Ureter (tissue), 1 donor: ENCODE measurements at places on chromosomes 1 and 21. TPM values are rescaled to one million over a fixed set of nuclear protein-coding genes. Genes with fewer than 3 reads are reported as not detected.

- DNase-seq: peak; percentile 84
These were observed 11.5 kb downstream of the TRIM46 start for GRCh38 chr1:155184835-155185782.

DNA sequence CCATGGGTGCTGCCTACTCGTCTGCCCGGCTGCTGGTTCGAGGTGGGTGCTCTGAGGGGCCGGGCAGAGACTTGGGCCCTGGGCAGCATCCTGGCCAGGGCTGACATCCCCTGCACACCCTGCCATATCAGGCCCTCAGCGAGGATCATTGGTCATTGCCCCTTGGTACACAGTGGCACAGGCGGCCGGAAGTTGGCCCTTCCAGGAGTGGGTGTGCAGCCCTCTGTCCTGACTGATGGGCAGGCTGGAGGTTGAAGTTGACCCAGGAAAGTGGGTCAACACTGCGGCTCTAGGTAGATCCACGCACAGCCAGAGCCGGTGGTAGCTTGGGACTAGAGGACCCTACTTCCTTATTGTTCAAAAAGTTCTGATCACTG, 72.9 kb downstream of the TRIM11 start:
- DNase-seq: no peak

The USP21 gene
- total RNA-seq: 29.1 TPM

DNA sequence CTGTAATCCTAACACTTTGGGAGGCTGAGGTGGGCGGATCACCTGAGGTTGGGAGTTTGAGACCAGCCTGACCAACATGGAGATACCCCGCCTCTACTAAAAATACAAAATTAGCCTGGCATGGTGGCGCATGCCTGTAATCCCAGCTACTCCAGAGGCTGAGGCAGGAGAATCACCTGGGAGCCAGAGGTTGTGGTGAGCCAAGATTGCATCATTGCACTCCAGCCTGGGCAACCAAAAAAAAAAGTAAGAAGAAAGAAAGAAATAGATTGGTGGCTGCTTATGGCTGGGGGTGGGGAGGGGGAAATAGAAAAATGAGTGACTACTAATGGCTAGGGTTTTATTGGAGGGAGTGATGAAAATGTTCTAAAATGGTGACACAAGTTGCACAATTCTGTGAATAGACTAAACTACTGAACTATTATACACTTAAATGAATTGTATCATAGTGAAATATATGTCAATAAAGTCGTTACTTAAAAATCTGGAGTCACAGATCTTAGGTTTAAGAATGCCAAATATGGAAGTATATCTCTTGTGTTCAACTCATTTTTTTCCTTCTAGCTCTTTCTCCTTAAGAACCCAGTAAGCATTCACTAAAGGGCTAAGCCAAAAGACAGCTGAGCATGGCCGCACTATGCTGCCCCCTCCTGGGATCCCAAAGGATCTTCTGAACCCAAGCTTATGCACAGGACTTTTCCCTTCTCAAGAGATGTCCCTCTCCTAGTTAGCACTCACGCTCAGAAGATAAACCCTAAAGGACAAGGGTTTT, 3.2 kb upstream of the NPL start:
- peak; percentile 55 for DNase-seq

DNA sequence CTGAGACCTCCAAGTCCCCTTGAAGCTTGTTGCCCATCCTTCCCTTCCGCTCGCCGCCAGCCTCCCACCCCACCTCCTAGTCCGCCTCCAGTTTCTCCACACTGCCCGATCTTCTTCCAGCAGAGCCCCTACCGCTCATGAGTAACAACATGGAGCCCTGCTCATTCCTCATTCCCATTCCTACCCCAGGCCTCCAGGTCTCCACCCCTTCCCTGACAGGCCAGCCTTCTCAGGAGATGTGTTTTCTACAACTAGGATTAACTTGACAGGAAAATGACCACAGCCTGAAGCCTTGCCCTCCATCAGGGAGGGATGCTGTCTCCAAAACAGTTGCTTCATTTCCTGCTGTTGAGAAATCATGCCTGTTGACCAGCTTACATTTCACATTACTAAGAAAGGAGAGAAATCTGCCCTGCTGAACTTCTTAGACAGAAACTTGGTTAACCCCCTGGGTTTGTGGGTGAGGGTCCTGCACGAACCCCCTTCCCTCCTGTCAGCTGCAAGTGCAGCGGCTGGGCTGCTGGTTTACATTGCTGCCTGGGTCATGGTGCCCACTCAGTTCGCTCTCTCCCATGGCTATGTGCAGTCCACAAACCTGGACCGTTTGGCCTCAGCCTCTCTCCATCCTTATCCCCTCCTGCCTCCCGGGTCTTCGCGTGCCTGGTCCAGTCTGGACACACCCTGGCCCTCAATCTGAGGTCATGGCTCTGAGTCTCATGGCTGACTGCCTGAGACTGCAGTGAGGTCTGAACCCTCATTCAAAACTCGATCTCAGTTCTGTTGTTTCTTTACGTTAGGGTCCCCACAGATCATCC, 16.1 kb upstream of the CHI3L1 start:
- peak; percentile 51 for DNase-seq
